ENCODE measurements at places on chromosomes 4 and X.

- DNase-seq, result no peak
These were observed 20.0 kb upstream of the S100G start for GRCh38 chrX:16629909-16630308.

- DNase-seq, result no peak
These were observed 39.2 kb upstream of the HS3ST1 start for GRCh38 chr4:11467931-11468330.

GRCh38 chr4:84499624-84499982, 511 bp upstream of the NKX6-1 start:
- DNase-seq, result no peak

GRCh38 chrX:41556958-41557357, 109.8 kb downstream of the NYX start:
- DNase-seq, result no peak

DNA sequence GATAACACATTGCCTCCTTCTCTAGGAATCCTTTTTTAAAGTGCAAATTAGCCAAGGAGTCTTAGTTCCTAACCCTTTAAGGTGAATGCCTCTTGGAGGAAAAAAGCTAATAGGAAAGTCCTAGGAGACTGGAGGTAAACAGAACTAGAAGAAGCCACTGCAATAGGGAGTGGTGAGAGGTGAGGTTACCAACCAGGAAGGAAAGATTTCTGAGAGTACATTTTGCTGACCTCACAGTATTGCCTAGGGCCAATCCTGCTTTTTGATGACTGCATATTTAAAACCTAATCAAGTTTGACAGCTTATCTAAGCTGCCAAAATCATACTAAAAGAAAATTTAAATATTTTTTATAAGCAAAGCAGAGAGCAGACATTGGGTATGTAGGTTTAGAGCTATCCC, 7.3 kb upstream of the CUL4B start:
- DNase-seq, result no peak

- DNase-seq, result no peak
These were observed 38.9 kb upstream of the BCLAF3 start for GRCh38 chrX:20029728-20030127.

- no peak for DNase-seq
These were observed 15.0 kb downstream of the SORBS2 start for GRCh38 chr4:185797018-185797417.

DNA sequence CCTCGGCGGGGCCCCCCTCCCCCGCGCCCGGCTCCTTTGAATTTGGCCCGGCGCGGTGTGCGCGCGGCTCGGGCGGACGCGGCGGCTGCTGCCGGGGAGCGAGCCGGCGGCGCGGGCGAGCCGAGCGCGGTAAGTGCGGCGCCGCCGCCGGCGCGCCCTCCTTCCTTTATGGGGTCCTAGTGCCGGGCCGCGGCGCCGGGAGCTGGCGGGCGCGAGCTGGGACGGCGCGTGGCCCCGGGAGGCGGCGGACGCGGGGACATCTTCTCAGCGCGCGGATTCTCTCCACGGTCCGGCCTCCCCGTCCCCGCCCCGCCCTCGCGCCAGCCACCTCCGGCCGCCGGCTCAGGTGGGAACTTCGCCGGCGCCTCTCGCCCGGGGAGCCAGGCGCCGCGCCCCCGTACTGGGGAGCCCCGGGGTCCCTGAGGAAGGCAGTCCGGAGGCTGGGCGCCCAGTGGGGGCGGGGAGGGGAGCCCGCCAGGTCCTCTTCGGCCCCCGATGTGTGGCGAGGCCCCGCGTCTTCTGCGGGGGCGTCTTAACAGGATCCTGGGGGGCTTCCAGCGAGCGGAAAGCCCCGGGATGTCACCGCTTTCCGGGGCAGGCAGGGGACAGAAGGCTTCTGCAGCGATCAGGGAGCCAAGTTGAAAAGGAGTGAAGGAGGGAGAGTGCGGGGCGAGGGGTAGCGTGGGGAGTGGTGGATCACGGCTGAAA, 98.4 kb upstream of the TENM3 start:
- DNase-seq, result peak; percentile 48

DNA sequence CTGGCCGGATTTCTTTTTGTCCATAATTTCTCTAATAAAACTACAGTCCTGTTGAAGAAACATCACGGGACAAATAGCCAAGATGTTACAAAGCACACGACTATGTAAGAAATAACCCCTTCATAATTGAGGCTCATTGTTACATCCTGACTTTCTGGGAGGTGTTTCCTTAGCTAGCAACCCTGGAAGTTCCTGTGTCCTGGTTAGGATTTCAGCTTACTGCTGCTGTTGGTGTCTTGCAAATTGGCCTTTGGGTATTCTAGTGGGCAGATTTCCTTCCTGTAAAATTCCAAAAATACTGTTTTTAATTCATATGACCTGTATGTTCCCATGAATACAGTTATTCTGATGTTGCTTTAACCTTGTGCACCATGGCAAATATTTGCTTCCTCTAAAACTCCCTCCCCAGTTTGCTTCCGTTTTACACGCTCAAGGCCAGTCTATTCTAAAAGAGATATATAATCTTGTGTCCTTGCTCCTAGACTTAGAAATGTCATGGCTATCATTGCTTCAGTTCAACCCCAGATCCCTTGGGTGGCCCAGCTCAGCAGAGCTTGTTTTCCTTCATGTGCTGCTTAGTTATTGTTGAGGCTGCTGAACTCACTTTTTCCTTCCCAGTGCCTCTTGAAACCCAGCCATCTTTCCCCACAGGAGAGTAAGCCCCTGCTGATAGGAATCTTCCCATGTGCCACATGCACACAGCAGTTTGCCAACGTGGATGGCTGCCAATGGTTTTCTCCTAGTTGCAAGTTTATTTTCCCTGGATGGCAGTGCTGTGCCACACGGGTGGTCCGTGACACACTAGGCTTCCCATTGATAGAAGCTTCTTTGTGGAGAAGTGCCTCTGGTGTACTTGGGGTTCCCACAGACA, 75.8 kb downstream of the TSPAN7 start:
- DNase-seq, result no peak

GRCh38 chr4:28391877-28392276, 1531.2 kb downstream of the STIM2 start:
- no peak for DNase-seq

GRCh38 chrX:53283567-53283966, 2.2 kb upstream of the IQSEC2 start:
- no peak for DNase-seq

- peak; percentile 35 for DNase-seq
These were observed 4.5 kb upstream of the PDE6B start for GRCh38 chr4:620851-621261.

DNA sequence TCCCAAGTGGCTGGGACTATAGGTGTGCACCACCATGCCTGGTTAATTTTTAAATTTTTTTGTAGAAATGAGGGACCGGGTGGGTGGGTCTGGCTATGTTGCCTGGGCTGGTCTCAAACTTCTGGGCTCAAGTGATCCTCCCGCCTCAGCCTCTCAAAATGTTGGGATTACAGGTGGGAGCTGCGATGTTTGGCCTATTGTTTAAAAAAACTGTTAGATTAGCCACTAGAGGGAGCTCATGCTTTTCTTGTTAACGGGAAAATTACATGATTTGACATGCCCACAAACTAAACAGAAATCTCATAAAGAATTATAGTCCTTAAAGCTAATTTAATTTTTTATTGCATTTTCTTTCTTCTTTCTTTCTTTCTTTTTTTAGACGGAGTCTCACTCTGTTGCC, 5.0 kb upstream of the SDAD1 start:
- DNase-seq, result no peak

DNA sequence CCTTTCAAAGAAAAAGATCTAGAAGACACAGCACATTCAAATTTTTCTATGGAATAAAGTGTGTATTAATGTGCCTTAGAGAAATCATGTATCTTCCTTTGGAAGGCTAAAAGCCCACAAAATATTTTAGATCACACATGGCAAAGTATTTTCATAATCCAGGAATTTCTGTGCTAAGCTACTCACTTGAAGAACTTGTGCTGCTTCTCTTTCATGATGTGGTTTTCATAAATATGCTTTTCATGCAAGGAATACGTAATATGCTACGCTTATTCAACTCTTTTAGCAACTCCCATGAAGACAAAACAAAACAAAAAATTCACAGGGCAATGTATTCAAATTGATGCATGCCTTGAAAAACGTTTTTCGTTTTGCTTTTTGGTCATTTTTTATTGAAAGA, 125.6 kb downstream of the ARHGAP24 start:
- DNase-seq, result no peak

DNA sequence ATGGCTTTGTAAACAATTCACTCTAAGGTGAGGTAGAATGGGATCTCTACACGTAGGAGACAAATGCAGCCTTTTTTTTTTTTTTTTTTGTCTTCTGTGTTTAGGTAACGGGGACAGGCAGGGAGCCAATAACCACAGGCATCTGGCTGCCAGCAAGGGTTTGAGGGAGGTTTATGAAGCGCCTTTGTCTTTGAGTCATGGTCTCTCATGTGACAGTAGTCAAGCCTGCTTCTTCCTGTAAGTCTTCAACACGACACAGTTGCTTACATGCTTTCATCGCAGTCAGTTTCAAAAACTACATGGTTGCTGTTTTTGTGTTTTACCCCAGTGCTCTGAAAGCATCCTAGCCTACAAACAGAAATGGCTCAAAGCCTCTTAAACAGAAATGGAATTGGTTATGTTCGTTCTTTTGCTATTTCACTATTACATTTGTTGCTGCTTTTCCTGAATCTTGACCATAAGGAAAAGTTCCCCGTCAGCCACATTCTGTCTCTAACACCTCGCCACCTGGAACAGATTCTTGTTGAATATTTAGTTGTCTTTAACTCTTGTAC, 127.8 kb upstream of the METTL14 start:
- no peak for DNase-seq

- DNase-seq, result no peak
These were observed 32.0 kb upstream of the AMELX start for GRCh38 chrX:11261260-11261659.

DNA sequence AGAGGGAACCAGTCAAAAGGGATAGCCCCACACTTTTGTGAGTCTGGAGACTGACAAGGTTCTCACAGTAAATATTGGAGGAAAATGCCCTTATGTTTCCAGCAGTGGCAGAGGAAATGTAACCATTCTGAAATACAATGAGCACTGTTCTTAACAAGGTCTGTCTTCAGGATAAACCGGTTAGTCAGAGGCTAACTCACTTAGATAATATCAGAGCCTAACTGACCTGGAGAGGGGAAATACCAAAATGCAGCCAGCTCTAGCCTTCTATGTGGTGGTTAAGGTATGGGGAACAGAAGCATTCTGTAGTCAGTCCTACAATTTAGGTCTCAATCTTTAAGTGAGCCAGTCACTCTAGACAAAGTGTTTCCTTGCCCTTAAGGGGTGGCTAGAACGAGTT, 70.8 kb downstream of the TBCK start:
- no peak for DNase-seq

All from activated CD8-positive, alpha-beta memory T cell treated with anti-CD3 and anti-CD28 coated beads, Interleukin-2, amount 50 U/mL, for 48 hours (primary cell).